ENCODE measurements at places on chromosomes 16 and 17.

DNA sequence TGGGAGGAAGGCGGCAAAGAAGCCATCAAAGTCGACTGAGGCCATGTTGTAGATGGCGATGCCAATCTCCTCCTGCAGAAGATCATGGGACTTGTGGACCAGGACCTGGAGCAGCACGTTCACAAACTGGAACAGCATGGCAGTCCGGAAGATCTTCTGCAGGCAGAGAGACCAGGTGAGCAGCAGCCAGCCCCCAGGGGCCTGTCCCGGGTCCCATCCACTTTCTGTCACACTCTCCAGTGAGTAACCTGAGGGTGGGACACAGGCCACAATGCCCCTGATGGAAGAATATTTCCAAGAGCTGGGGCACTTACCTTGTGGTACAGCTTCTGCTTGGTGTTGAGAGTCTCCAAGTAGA, 38.0 kb upstream of the GSG1L start:
- no peak for DNase-seq

DNA sequence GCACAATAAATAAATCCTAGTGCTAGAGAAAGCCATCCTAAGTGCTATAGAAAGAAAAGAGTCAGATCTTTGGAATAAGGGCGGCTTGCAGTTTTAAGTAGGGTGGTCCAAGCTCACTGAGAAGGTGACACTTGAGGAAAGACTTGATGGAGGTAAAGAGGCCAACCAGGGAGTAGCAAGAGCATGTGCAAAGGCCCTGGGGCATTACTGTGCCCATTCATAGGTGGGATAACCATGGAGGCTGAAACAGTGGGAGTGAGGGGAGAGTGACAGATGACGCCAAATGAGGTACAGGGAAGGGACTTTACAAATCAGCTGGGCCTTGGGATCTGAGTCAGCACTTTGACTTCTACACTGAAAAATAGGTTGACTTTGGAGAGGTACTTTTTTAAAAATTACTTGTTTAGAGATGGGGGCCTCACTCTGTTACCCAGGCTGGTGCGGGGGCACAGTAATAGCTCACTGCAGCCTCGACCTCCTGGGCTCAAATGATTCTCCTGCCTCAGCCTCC, 115.5 kb downstream of the ABCC1 start:
- no peak for DNase-seq

DNA sequence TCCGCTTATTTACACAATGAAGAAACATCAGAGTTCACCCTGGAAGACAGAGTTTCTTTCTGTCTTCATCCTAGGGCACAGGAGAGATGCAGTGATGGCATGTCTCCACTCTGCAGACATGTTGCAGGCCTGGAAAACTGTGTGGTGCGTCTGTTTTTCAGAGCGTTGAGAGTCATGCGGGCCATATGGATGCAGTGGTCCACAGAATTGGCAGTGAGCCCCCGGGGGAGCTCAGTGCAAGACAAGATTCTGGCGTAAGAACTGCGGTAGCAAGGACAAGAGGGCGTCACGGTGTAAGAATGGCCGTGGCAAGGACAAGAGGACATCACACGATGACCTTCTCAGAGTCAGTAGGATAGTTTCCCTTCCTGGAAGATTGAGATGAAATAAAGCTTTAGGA, 654.0 kb downstream of the MAF start:
- no peak for DNase-seq

GRCh38 chr16:47308601-47309000, 152.3 kb downstream of the ITFG1 start:
- DNase-seq, result no peak

- no peak for DNase-seq
Measured at GRCh38 chr17:64075913-64076312, 54.0 kb downstream of the ERN1 start.

GRCh38 chr16:57803134-57803990, 1.1 kb upstream of the KIFC3 start:
- no peak for DNase-seq

DNA sequence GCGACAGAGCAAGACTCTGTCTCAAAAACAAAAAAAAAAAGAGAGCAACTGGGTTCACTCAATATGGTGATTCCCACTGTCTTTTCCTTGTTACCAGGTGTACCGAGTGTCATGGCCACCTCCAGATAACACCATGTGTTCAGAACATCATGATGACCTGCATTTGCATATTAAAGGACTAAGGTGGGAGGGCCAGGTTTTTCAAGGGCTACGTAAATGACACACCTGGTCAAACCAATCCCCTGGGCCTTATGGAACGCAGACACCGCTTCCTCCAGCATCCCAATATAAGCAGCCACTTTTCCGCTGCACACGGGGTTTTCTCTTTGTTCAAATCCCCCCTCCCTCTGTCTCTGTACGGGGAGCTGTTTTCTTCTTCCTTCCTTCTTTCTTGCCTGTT, 29.3 kb downstream of the WSCD1 start:
- no peak for DNase-seq

DNA sequence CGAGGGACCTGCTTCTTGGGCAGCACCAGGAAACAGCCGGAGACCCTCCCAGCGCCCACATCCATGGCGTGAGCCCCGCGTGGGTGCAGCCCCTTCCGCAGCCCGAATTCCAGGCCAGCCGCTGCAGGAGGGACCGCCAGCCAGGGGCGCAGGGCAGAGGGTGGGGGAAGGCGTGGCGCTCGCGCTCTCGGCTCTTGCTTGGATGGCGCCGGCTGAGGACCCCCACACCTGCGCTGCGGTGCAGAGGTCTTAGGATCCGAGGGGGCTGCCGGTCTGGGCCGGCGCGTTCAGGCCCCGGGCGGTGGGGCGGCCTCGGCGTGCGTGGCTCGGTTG, 28.8 kb downstream of the ACTG1 start:
- DNase-seq, result no peak

GRCh38 chr17:4899341-4900230, at the start of gene C17orf107:
C17orf107 (plus strand) TSS chr17:4899536; CDS start chr17:4899763, 227 bp downstream.
- peak; percentile 69 for DNase-seq

- no peak for DNase-seq
Measured at GRCh38 chr17:39191750-39192510, 5.5 kb downstream of the CACNB1 start.

- DNase-seq, result no peak
Measured at GRCh38 chr17:37118366-37119137, 169.8 kb downstream of the AATF start.

- DNase-seq, result no peak
Measured at GRCh38 chr17:12790249-12791106, 1.2 kb downstream of the ARHGAP44 start.

- no peak for DNase-seq
Measured at GRCh38 chr16:87694441-87695125, 71.2 kb downstream of the KLHDC4 start.

DNA sequence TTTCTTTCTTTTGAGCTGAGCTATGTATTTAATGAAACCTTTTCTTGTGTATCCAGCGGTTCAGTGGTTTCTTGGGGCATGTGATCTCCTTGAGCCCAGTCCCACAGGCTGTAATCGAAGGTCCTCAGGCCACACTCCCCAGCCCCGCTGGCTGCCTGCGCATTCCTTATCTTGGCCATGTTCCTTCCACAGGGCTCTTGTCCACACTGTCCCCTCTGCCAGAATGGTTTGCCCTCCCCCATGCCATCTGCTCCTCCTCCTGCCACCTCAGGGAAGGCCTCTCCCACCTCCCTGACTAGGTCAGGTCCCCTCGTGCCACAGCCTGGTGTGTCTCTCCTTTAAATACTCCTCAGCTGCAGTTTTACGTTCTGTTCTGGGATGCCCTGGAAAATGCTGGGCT, 12.1 kb upstream of the NLRC5 start:
- DNase-seq, result no peak

- DNase-seq, result no peak
Measured at GRCh38 chr16:69942099-69942491, 9.0 kb upstream of the CLEC18A start.

DNA sequence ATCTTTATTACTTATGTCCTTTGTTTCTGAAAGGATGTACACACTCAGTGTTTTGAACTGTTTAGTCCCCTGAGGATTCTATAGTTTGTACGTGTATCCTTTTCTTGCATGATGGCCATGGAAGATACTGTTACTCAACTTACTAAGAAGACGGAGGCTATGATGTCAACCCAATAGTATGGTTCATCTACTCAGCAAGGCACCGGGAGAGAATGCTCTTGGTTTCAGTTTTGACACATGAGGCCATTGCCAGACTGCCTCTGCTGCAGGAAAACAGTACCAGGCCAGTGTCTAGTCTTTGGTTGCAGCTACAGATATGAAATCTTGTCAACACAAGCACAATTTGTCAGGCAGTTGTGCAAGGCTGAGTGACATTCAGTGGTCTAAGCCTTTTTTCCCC, 134.5 kb downstream of the MRTFB start:
- peak; percentile 14 for DNase-seq

GRCh38 chr17:45640141-45640850, 143.8 kb upstream of the CRHR1 start:
- peak; percentile 70 for DNase-seq

DNA sequence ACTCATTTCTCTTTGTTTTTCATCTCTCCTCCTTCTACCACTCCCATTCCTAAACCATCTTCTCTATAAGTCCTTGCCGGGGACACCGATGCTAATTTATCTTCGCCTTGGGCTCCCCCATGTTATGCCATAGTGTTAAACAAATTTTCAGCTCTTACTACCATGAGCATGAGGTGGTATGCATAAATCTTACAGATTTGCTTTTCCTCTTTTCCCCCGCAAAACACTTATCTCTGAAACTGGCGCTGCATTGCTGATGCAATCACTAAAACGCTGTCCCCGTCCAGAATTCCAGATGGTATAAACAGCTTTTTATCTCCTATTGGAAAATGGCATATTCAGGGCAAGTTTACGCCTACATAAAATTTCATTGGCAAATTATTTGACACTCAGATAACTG, 673.6 kb upstream of the CDH8 start:
- DNase-seq, result no peak

- DNase-seq, result peak; percentile 75
Measured at GRCh38 chr16:11949527-11949926, 7.7 kb upstream of the NPIPB2 start.

DNA sequence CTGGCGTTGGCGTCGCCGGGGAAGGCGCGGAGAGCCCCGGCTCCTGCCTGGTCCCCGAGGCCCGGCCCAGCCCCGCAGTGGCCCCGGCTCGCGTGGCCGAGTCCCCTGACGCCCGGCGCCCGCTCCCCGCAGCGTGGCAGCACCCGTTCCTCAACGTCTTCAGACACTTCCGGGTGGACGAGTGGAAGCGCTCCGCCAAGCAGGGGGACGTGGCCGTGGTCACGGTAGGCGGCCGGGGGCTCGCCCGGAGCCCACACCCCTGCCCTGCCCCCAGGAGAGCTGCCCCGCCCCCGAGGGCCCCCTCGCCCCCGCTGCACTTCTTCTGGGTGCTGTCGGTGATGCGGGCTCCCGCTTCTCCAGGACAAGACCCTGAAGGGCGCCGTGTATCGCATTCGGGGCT, 466 bp downstream of the WDR90 start:
- no peak for DNase-seq

DNA sequence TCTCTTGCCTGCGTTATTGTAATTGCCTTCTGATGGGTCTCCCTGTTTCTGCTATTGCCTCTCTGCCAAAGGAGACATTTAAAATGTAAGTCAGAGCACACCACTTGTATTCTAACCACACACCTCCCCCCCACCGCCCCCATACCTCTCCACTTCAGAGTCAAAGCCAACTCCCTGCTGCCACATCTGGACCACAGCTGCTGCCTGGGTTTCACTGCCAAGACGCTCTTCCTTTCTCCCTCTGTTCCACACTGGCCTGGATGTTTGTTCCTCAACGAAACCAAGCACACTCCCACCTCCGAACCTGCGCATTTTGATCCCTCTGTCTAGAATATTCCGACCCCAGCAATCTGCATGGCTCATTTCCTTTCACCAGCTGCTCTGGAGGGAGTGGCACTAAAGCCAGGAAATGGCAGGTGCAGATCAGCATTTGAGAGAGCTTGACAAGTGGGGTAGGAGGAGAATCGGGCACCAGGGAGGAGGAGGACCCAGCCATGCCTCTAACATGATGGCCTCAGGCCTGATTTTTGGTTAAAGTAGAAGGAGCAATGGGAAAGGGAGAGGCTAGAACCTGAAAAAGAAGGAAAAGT, 92.4 kb upstream of the HS3ST2 start:
- no peak for DNase-seq

DNA sequence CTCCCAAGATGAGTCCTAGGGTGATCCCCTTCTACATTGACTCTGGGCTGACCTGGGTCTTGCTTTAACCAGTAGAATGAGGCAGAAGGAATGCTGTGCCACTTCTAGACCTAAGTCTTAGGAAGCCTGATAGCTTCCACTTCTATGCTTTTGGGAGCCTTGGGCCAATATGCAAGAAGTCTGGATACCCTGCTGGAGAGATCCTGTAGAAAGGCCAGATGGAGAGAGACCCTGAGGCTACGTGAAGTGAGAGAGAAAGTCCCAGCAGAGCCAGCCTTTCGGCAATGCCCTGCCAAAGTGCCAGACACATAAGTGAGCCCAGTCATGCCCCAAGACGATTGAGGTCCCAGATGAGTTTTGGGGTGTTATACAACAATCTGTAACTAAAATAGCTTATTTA, 1.7 kb downstream of the KRT222 start:
- DNase-seq, result no peak

DNA sequence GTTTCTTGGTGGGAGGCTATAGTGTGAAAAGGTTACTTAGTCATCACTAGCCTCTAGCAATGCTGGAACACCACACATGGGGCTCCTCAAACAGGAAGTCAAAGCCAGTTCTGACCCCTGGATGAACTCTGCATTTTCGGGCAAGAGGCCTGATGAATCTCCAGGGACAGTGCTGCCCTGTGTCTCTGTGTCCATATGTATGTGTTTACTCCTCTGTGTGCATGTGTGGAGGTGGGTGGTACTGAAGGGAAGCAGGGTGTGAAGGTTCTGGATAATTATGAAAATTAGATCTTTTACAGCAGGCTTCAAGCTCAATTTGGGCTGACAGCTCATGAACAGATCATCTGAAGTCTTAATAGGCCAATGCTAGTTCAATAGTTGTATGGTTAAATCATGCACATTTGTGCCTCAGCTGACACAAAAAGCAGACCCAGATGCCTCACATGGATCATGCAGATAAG, 133.6 kb downstream of the SNX11 start:
- peak; percentile 79 for DNase-seq

- no peak for DNase-seq
Measured at GRCh38 chr17:77148077-77148939, 7.5 kb downstream of the SEC14L1 start.

DNA sequence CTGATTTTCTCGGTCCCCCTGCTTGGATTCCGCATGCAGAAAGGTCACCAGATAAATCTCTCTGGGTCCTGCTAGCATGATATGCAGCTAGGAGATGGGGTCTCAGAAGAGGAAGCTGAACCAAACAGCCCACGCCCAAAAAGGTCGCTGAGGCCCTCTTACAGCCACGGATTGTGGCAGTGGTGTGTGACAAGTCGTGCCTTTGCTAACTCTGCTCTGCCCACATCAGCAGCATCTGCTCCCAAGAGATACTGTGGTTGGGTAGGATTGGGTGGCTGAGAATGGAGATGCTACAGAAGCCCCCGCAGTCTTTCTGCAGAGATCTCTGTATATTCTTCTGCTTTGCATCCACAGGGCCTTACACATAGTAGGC, 15.2 kb upstream of the SKAP1 start:
- no peak for DNase-seq

GRCh38 chr16:3837851-3838586, 42.5 kb downstream of the CREBBP start:
- DNase-seq, result no peak

GRCh38 chr17:28338056-28338768, 2.7 kb downstream of the TNFAIP1 start:
- peak; percentile 60 for DNase-seq

All from amniotic epithelial cell (primary cell).